Right atrium auricular region (tissue), 2 donors: ENCODE measurements at places on chromosomes 7 and 10.

DNA sequence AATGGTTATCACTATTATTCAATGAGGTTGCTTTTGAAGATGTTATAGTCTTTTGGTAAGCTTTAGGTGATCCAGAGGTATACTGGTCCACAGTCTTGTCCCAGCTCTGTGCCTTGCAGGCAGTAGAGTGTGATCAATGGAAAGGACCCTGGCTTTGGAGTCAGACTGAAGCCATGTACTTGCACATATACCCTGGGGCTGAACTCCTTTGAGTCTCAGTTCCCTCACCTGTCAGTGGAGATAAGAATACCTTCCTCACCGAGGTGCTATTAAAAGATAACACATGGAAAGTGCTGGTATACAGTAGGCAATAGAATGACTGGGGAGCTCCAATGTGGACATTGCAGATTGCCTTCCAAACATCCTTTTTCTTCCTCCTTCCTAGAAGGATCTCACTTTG, 16.0 kb upstream of the PDLIM1 start:
- no peak for DNase-seq

- no peak for DNase-seq
Measured at GRCh38 chr10:34627331-34627730, 187.8 kb downstream of the PARD3 start.

GRCh38 chr7:74726309-74727101, 47.3 kb upstream of the NCF1 start:
- DNase-seq, result no peak

- no peak for DNase-seq
Measured at GRCh38 chr7:69631131-69631530, 32.9 kb downstream of the AUTS2 start.

- DNase-seq, result no peak
Measured at GRCh38 chr7:36262309-36263094, 109.4 kb downstream of the EEPD1 start.

DNA sequence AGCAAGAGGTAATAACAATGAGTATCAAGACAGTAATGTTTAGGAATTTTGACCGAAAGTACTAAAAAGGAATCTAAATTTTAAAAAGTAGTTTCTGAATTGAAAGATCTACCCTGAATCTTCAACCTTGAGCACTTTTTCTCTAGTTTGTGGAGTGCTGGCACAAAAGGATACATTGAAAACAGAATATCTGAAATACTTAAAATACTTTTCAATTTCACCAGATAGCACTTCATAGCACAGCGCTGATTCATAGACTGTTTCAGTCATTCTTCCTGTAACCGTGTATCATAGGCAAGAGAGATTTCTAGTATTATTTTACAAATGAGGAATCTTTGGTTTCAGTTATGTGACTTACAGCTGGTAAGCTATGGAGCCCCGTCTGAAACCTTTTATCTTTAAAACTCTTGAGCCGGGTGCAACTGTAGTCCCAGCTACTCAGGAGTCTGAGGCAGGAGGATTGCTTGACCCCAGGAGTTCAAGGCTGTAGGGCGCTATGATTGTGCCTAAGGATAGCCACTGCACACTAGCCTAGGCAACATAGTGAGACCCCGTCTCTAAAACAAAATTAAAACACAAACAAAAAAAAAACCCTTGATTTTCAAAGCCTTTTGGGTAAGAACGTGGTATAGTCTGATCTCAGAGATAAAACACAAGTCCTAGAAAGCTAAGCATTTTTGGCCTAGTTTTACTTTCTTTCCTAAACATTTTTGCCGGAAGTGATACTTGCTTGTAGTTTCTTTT, 35.1 kb downstream of the FHIP2A start:
- DNase-seq, result no peak

GRCh38 chr7:151095123-151095797, 9.0 kb downstream of the AGAP3 start:
- DNase-seq, result no peak

DNA sequence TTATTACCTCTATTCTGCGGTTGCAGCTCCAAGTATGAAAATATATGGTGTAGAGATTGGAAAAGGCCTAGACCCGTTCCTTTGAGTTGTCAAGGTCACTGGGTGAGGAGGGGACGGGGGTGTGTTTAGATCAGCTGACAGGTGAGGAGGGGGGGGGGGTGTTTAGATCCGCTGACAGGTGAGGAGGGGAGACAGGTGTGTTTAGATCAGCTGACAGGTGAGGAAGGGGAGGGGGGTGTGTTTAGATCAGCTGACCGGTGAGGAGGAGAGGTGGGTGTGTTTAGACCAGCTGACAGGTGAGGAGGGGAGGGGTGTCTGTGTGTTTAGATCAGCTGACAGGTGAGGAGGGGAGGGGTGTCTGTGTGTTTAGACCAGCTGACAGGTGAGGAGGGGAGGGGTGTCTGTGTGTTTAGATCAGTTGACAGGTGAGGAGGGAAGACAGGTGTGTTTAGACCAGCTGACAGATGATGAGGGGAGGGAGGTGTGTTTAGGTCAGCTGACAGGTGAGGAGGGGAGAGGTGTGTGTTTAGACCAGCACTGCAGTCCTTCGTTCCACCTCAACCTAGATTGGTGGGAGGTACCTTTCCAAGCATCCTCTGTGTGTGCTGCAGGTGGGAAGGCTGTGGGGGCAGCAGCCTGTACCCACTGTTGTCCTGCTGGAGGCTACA, 655.0 kb upstream of the ADARB2 start:
- no peak for DNase-seq

DNA sequence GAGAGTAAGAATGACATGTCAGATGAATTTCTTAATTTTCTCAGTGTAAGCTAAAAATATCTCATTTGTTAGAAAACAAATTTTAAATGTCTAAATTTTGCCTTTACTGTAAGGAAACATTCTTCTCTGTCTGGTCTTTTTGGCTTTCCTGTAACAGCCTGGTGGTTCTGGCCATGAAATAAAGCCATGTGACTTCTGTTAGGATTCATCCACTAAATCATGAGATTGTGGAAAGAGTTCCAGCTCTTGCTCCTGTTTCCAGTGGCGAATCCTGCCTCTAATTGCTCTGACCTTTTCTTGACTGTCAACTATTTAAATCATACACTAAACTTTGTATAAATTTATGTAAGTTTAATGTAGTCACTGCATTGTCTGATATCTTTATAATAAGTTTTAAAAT, 398.5 kb upstream of the AKR1E2 start:
- no peak for DNase-seq

- no peak for DNase-seq
Measured at GRCh38 chr10:84191106-84191505, 3.2 kb upstream of the CDHR1 start.

DNA sequence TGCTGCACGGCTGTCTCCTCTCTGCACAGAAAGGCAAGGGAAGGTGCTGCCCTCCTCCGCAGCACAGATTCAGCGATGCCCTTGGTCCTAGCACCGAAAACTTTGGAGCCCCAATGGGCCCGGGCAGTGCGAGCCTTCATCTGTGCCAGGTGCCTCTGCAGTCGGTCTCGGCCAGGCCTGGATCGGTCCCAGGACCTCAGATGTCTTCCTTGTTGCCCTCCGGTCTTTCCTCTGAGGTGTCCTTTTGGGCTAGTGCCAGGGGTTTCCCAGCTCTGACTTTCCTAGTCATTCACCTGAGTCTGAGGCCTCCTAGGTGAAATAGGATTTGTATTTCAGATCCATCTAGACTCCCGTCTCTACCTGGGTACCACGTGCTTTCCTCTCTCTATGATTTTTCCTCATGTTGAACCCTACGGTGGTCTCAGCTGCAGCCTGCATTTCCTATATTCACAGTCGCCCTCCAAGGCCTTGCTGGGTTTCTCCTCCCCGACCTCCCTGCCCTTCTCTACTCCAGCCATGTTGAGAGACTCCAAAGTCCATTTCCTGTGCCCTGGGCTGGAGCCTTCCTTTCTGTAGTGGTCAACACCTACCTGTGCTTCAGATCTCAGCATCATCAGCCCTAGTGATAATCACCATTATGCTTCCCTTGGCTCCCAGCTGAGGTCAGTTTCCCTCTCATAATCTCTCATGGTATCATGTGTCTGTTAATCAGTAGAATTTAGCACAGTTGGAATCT, 92.0 kb upstream of the PRSS58 start:
- DNase-seq, result no peak

DNA sequence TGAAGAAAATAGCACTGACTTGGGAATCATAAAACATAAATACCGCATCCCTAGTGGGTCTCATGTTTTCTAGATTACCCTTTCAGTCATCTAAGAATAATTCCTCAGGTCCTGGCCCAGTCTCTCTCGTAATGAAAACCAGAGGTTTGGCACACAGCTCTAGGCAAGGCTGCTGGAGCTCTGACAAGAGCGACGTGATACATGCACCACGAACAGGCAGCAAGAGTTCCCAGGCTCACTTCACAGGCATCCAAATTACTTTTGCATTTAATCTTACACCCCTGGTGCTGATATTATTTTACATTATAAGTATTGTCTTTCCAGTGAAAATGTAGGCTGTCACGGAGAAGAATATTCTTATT, 105.2 kb downstream of the THSD7A start:
- no peak for DNase-seq

GRCh38 chr7:137882261-137882668, 35.5 kb upstream of the DGKI start:
- DNase-seq, result no peak

- no peak for DNase-seq
Measured at GRCh38 chr7:3294432-3295100, 6.5 kb upstream of the SDK1 start.

GRCh38 chr10:44933451-44934321, 22.5 kb downstream of the TMEM72 start:
- DNase-seq, result peak; percentile 47

GRCh38 chr10:33942508-33942907, 608.0 kb upstream of the NRP1 start:
- DNase-seq, result no peak

- DNase-seq, result no peak
Measured at GRCh38 chr7:149598721-149599308, 101.2 kb upstream of the ZNF746 start.

DNA sequence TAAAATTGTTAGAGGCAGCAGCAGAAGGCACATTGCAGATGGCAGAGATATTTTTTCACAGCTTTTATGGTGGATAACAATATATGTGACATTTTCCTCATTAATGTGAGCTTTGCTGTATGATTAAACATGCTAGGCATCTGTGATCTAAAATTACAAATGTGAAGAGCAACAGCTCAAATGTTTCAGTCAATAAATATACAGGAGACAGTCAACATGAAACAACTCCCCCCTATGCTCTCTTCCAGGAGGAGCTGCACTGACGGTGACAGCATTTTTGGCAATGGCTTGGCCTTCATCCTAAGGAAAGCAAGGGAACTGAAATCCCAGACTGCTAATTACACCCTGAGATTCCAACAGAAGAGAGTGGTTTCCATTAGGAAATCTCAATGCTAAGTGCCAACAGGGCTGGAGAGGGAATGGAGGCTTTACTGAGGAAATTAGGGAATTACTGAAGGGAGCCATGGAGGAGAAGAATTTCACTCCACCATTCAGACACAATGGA, 51.4 kb upstream of the GRB10 start:
- DNase-seq, result no peak

DNA sequence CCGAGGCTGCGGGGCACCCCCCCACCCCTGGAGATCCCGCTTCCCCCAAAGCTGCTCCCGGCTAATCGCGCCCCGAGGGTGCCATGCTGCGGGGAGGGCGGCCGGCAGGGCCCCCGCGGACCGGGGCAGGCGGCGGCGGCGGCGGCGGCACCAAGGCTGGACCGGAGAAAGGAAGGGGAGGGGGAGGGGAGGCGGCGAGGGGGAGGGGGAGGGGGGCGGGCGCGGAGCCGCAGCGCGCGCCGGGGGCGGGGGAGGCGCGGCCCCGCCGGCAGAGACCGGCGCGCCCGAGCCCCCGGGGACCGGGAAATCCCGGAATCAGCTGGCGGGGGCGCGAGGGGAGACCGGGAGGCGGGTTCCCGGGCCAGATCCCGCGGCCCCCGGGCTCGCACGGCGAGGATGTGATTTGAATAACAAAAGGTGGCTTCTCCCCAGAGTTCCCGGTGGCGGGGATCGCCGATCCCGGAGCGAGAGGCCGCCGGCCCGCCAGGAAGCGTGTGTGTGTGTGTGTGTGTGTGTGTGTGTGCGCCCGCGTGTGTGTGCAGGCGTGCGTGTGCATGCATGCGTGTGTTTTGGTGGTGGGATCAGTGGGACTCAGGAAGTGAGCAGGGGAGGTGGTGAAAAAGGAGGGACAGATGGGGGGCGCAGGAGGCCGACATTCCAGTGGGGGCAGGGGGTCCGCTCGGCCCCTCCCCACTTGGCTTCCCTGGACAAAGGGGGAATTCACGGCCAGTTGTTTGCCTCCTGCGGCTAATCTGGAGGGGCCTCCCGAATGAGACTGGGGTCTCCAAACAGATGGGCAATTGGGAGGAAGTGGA, 99.5 kb downstream of the HIP1 start:
- no peak for DNase-seq
